ENCODE measurements at places on chromosomes 16 and 17.
A peak's percentile ranks its signal among the peaks of the same experiment; 100 is the strongest.

DNA sequence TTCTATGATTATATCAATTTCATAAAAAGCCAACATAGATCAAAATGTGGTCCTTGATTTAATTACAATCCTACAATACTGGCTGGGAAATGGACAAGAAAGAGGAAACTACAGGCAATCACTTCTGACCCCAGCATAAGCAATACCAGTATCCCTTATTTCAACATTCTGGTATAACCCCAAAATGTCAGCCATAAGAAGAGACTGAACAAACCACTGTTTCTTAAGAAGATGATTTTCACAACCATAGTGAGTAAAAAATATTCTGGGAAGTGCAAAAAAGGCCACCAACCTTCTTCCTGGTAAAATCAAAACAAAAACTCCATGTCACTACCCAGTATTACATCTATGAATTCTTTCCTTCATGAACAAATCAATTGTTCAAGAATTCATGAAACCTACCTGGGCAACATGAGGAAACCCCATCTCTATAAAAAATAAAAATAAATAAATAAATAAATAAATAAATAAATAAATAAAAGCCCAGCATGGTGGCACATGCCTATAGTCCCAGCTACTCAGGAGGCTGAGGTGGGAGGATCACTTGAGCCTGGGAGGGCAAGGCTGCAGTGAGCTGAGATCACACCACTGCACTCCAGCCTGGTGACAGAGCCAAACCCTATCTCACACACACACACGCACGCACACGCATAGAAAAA lies 7.5 kb downstream of the N4BP1 start:
- no peak for DNase-seq

DNA sequence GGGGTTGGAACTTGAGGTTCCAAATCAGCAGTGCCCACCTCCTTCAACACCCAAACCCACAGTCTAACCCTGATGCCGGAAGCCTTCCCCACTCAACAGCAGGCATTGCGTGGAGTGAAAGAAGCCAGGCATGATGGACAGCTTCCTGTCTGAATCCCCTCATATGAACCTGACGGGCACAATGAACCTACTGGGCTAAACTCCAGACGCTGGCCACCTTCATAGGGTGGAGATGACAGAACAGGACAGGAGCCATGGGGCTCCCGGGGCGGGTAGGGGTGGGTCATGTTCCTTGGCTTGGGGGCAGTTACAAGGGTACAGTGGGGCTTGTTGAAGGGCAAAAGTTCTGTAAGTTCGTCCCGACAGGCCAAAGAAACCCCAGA lies 460 bp upstream of the HSBP1 start:
- no peak for DNase-seq

- DNase-seq: no peak
Measured at GRCh38 chr16:24988129-24988518, 27.0 kb downstream of the ARHGAP17 start.

- no peak for DNase-seq
Measured at GRCh38 chr16:18050234-18050633, 286.3 kb downstream of the NPIPA8 start.

- DNase-seq: peak; percentile 74
Measured at GRCh38 chr16:84518804-84519341, 14.4 kb upstream of the MEAK7 start.

DNA sequence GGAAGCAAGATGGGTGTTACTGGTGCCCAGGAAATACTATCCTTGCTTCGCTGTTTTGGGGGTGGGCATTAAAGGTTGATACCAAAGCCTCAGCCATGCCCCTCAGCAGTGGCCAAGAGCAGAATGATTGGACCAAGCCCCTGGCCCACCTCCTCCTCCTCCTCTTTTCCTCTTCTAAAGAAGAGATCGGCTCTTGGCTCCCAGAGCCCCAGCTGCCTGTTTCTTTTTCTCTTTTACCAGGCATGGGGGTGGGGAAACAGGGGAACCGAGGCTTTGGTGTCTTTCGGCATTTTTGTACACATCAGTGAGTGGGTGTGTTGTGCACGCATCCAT lies 5.8 kb downstream of the THRA start:
- DNase-seq: no peak

GRCh38 chr17:49798182-49798581 lies 9.7 kb downstream of the KAT7 start:
- DNase-seq: no peak

GRCh38 chr17:13002761-13003453 lies 14.9 kb downstream of the ELAC2 start:
- peak; percentile 71 for DNase-seq

DNA sequence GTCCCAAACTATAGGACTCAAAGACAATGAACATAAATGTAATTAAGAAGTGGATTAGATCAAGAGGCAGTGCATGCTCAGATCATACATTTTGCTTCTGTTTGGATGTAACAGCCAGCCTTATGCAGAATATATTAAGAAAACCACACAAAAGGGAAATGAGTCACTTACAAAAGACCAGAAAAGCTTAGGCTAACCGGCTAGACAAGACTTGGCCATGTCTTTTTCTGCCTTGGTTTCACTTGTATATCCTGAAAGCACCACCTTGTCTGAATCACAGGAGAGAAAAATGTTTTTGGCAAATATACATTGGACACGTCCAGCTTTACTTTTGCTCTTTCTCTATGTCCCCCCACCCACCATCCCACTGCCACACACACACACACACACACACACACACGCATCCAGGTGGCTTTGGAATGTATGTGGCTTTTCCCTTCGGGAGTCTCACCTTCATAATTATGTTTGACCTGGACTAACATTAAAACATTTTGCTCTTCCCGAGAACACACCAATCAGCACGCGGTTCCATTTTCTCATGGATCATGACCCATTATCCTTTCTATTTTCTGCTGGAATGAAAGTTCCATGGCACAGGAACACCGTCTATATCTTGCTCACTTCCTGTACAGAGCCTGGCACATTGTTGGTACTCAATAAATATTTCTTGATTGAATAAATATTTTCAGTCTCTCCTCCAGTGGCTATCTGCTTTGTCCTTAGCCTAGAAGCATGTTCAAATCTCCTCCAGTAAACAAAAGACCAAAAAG lies 64.6 kb downstream of the CDK5R1 start:
- DNase-seq: peak; percentile 13

DNA sequence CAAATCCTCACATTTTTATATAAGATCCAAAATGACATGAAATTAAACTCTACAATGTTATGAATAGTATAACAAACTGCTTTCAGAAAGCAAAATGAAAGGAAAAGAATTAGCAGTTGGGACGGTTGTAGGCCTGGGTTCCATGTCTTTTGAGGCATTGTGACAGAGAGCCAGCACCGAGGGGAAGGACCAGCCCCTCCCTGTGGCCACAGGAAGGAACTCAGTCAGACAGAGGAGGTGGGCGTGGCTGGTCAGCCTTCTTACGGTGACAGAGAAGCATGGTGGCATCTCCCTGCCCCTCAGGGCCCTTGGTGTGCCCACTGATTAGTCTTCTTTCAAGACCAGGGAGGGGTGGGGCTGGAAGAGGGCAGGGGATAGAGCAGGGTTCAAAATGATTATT lies 5.7 kb downstream of the ZNF319 start:
- DNase-seq: peak; percentile 66

DNA sequence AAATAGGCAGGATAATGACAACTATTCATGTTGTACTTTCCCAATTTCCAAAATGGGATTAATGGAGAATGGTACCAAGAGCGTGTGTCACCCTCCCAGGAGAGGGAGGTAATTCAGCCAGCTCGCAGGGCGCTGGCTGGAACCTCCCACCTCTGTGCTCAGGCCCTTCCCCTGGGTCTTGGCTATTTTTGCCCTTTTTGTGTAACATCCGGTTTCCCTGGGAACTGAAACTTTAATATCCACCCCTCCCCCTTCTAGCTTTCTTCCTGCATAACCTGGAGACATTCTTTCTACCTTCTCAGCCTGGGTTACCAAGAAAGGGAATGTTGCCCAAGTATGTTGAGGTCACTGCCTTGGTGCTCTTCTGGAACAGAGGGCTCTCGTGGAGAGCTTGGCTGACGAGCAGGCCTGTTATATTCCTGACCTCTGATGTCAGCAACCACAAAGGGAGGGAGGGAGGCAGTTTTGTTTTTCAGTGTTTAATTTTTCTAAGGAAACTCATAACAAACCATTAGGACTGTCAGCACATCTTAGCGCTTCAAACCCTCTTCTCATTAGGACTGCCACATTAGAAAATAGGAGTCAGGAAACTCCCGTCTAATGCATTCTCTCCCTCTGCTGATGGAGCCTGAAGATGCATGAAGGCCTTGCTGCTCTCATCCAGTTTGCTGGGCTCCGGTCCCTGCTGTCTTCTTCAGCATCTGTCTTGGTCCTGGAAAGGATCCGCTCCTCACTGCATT lies 25.6 kb downstream of the ITGB3 start:
- DNase-seq: no peak

DNA sequence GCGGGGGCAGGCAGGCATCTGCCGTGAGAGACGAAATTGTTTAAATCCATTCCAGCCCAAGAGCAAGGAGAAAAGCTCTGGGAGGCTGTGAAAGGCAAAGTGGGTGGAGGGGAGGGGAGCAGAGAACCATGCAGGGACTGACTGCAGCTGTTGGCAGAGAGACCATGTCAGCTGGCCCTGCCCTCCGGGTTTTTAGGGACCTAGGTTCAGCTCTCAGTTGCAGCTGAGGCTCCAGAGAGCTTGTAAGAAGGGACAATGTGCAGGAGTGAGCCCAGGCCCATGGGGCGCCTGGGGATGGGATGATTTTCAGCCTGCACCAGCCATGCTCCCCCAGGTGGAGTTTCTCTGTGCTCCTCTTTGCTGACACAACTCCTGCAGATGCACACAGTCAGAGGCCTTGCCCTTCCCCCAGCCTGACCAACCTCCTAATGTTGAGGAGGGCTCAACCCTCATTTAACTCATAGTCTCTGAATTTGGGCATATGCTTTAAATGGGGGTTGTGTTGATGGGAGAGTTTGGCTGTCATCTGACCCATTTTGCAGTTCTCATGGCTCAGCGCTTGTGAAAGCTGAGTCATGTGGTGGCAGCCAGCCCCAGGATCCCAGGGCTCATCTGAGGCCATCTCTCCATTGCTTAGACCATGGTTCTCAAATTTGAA lies 70.9 kb downstream of the PLXDC1 start:
- DNase-seq: no peak

DNA sequence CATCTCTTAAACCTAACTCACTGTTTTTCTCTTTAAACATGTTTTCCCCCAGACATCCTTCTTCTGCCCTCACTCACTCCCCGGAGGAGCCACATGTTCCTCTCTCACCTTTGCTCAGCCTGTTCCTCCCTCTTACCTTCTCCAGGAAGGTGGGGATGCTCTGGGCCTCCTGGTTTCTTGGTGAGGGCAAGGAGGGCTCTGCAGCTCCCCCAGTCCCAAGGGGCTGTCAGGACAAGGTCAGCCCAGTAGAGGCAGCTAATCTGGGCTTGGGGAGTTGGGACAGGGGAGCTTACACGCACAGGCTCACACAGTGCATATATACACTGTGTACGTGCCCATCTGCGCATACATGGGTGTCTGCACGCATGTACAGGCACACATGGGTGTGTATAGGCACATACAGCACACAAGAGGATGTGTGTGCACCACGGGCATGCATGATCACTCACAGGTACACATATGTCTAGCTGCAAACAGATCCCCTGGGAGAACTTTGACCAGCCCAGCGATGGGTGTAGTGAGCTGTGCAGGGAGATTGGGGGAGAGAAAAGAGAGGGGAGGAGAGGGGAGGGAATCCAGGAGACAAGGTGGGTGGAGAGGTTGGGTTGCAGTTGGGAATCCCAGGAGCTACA lies 28.6 kb upstream of the SPNS3 start:
- DNase-seq: no peak

GRCh38 chr17:81995463-81996231 lies 18.2 kb downstream of the ASPSCR1 start:
- DNase-seq: no peak

GRCh38 chr16:84883301-84883700 lies 63.5 kb downstream of the CRISPLD2 start:
- no peak for DNase-seq

GRCh38 chr16:29699324-29700219 lies 20.6 kb downstream of the QPRT start:
- DNase-seq: no peak

GRCh38 chr16:16141784-16142396 lies 81.4 kb downstream of the ABCC6 start:
- DNase-seq: no peak
